Tibial artery (tissue), 4 donors: ENCODE measurements at places on chromosomes 6 and 20.

GRCh38 chr6:112330071-112330878 is 16.9 kb upstream of the RFPL4B start:
- no peak for DNase-seq

- no peak for DNase-seq
Observed at GRCh38 chr6:161439093-161439492, 165.2 kb upstream of the AGPAT4 start.

DNA sequence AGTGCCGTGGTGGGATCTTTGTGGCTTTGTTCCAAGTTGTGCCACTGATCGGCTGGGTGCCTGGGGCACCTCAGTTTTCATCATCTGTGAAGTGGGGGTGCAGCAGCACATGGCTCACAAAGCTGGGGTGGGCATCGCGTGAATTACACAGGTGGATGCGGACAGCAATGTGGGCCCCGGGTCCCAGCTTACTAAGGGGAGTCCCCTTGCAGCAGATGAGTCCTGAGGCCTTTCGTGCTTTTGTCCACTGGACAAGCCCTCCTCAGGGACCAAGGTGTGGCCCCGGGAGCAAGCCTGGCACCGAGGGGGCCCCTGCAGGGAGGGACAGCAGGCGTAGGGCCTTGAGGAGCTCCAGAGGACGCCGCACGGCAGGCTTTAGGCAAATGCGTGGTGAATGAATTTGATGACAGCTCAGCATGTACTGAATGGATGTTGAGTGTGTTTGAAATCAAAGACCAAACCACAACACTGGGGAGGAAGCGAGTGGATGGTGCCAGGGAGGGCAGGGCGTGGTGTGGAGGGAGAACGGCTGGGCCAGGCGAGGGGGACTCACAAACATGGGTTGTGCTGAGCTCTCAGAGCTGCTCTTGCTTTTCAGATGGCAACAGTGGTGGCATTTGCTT is 53.2 kb downstream of the IRF4 start:
- DNase-seq: no peak

DNA sequence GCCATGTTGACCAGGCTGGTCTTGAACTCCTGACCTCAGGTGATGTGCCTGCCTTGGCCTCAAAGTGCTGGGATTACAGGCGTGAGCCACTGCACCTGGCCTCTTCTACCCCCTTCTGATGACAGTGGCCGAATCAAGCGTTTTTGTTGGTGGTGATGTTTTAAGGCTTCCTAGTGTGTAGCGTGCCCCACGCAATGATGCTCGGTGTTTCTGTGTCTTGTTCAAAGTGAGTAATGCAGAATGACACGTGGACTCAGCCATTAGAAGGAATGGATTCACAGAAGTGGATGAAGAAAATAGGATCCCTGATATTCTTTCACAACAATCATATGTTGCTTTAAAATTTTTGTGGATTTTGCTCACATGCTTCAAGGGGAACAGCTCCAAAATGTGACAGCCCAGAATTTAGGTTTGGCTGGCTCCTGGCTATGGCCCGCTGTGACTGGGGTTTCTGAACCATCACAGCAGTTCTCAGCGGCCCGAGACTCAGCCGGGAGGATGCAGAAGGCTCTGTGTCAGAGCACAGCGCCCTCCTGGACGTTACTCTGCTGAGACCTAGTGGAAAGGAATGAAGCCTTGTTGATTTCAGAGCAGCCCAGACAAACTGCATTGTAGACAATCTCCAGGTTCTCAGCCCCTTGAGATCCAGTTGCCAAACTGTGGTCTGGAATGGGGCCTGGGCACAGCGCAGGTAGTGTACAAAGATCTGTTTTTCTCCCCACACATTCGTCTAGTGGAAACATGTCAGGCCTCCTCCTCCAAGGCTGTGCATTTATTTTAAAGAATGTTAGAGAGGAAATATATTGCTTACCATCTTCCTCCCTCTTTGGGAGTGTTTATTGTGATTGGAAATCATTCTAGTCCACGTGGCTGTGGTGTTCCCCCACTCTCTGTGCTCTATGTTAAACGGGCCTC is 57.6 kb upstream of the TIAM2 start:
- DNase-seq: no peak

DNA sequence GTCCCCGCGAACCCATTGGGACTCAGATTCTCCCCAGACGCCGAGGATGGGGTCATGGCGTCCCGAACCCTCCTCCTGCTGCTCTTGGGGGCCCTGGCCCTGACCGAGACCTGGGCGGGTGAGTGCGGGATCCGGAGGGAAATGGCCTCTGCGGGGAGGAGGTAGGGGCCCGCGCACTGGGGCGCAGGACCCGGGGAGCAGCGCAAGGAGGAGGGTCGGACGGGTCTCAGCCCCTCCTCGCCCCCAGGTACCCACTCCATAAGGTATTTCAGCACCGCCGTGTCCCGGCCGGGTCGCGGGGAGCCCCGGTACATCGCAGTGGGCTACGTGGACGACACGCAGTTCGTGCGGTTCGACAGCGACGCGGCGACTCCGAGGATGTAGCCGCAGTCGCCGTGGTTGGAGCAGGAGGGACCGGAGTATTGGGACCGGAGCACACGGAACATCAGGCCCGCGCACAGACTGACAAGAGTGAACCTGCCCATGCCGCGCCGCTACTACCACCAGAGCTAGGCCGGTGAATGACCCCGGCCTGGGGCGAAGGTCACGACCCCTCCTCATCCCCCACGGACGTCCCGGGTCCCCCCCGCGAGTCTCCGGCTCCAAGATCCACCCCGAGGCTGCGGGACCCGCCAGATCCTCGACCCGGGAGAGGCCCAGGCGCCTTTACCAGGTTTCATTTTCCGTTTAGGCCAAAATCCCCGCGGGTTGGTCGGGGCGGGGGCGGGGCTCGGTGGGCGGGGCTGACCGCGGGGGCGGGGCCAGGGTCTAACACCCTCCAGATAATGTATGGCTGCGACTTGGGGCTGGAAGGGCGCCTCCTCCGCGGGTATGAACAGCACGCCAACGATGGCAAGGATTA is 15.7 kb upstream of the HLA-A start:
- peak; percentile 83 for DNase-seq

DNA sequence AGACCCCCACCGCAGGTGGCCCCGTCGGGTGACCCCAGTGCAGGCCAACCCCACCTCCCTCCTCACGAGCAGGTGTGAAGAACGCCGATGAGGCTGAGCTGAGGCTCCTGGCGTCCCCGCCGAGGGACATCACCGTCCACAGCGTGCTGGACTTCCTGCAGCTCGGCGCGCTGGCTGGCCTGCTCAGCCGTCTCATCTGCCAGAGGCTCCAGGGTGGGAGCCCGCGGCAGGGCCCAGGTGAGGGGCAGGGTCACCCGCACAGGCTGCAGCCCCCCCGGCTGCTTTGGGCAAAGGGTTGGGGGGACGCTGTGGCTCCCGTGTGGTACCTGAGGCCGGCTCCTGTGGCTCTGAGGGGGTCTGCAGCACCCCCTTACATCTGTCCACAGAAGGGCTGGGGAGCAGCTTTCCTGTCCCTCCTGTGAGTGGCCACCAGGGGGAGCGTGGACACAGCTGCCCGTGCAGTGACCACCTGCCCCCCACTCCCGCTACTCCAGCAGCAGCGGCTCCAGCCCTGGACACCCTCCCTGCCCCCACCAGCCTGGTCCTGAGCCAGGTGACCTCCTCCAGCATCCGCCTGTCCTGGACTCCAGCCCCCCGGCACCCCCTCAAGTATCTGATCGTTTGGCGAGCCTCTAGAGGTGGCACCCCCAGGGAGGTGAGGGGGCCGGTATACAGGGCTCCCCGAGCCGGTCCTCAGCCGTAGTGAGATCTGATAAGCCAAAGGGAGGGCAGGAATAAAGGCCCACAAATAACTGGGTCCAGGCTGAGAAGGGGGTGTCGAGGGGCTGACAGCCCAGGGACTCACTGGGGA is 16.5 kb downstream of the COL20A1 start:
- DNase-seq: no peak

DNA sequence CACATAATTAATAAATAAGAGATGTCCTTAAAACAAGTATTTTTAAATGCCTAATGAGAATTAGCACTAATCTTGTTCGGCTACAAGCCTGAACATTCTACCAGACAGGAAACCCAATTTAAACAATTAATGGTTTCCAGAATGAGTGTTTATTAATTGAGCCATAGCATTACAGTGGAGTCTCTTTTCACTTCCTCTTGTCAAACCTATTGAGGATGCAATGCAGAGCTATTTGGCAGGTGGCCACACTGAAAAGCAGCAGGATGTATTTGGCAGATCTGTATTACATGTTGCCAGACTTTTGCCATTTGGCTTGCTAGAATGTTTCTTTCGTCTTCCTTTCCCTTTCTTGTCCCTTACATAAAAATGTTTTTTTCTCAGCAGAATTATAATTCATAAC is 475.2 kb upstream of the MARCKS start:
- peak; percentile 51 for DNase-seq

DNA sequence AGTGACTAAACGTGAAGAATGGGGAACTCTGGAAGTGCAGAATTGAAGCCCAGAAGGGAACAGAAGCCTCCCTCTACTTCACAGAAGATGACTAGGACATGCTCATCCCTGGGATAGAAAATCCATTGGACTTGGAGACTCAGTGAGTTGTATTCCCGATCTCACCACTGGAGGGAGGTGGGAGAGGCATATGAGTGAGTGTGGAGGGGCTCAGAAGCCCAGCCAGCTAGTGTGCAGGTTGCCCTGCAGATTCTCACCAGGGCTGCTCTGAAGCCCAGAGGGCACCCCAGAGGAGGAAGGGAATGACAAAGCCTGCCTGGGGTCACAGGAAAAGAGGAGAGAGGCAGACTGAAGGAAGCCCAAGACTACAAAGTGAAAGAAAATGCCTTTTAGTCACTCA is 42.1 kb upstream of the HLA-E start:
- no peak for DNase-seq

DNA sequence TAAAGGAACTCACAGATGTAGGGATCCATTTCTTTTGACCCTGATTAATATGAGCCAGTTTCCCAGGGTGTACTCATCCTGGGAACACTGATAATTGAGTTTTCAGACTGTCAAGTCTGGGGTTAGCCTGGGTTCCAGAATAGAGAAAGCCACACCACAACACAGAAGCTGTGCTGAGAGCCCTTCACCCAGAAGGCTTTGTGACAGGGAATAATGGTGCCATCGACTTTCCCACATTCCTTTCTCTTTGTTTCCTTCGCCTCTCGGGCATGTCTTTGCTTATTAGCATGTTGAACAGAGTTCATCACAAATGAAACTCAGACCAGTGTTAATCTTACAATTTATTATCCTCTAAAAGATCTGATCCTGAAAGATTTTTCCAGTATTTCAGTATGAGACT is 95.0 kb downstream of the TCP11 start:
- no peak for DNase-seq

DNA sequence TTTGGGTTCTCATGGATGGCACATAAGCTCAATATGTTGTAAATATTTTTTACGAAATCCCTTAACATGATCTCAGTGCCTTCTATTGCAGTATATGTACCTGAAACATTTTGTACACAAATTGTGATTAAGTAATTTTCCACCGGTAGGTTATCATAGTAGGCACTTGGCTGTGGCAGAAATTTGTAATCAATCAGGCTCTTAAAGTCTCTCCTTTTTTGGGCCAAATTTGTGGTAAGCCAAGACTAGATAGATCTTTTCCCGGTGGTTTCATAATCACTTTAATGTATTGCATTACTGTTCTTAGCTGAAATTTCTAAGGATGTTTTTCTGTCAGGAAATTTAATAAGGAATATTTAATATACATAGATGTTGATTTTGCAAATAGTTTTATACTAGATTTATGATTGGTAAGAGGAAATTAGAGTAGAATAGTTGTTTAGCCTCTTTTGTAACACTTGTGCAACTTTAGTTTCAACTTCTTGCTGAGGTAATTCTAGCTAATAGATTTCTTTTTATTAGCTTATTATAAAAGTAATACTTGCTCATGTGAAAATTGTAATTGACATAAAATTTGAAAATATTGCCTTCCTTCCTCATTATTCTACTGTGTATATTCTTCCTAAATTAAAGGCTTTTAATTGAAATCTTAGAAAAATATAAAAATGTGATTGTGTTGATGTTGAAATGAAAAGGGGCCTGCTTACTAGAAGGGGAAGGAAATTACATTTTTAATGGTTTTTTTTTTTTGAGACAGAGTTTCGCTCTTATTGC is 3.2 kb downstream of the PCMT1 start:
- no peak for DNase-seq

- no peak for DNase-seq
Observed at GRCh38 chr6:141562186-141562811, 570.4 kb upstream of the GJE1 start.

GRCh38 chr20:41811456-41811855 is 193.3 kb upstream of the CHD6 start:
- no peak for DNase-seq

GRCh38 chr6:15511248-15512125 is 151.3 kb downstream of the DTNBP1 start:
- DNase-seq: no peak

GRCh38 chr20:42046371-42047085 is 428.4 kb upstream of the CHD6 start:
- no peak for DNase-seq
